ENCODE measurements at places on chromosomes 6 and 20.
A peak's percentile ranks its signal among the peaks of the same experiment; 100 is the strongest.

GRCh38 chr6:81575442-81575841, 177.0 kb downstream of the TENT5A start:
- no peak for DNase-seq

DNA sequence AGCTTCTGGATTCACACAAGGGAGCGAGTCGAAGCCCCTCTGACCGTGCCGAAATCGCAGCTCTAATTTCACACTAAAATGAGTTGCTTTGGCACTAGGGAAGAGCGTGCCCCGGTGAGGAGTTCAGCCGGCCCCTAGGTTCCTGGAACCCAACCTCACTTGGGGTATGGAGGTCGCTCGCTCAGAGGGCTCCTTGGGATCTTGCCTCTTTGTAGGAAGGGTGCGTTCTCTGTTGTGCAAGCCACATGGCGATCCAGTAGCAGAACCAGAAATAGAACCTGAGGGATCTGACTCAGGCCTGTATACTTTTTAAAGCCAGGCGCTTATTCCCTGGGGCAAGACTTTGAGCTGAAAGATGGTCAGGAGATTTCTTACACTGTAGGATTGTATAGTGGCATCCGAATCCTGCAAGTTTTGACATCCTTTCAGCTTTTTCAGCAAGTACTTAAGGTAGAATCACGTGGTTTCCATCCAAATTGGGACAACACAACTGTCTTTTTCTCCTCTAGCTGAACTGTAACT, 861 bp upstream of the RALGAPA2 start:
- DNase-seq, result no peak

DNA sequence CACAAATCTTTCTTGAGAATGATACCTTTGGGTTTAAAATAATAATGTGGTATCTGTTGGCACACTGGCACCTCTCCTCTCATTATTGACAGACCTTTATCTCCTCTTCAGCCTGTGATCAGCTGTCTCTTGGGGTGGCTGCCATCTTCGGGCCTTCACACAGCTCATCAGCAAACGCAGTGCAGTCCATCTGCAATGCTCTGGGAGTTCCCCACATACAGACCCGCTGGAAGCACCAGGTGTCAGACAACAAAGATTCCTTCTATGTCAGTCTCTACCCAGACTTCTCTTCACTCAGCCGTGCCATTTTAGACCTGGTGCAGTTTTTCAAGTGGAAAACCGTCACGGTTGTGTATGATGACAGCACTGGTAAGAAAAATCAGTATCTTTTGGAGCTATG, 232.8 kb downstream of the GRIK2 start:
- no peak for DNase-seq

GRCh38 chr20:5172903-5173463, 46.2 kb downstream of the CDS2 start:
- no peak for DNase-seq

DNA sequence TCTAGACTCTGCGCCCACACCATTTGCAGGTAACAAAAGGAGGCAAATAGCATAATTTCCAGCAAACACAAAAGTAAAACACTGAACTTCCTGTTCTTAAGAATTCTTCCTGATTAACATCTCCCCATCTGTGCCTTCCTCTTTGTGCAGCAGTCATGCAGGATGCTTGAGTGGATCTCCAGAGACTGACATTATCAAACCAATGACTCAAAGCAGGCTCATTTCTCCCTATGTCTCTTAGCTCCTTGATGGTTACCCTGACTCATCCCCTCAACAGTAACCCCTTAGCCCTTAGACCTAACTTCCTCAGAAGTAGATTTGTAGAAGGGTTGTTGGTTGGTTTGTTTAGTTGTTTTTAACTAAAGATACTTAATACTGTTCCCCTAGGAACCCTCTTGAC, 137.0 kb upstream of the RIN2 start:
- DNase-seq, result no peak

DNA sequence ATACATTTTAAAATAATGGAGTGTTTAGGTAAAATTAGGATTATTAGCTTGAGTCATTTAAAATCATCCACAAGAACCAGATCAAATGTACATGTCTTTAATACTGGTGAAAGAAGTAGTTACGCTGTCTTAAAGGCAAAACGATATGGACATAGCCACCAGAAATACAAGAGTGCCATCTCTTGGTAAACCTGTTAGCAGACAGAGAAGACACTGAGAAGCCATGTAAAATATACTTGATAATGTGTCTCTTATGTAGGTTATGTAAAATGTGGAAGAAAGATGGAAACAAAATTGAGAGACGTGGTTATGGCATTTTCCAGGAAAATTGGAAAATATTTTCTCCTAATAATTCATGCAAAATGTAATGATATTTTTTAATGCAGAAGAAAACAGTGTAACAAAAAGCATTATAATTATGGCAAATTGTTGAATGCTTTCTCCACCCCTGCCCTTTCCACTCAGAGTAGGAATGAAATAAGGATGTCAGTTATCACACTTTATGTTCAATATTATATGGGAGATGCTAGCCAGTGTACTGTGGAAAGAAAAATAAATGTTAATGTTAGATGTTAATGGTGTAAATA, 12.2 kb upstream of the SLC17A2 start:
- DNase-seq, result no peak

DNA sequence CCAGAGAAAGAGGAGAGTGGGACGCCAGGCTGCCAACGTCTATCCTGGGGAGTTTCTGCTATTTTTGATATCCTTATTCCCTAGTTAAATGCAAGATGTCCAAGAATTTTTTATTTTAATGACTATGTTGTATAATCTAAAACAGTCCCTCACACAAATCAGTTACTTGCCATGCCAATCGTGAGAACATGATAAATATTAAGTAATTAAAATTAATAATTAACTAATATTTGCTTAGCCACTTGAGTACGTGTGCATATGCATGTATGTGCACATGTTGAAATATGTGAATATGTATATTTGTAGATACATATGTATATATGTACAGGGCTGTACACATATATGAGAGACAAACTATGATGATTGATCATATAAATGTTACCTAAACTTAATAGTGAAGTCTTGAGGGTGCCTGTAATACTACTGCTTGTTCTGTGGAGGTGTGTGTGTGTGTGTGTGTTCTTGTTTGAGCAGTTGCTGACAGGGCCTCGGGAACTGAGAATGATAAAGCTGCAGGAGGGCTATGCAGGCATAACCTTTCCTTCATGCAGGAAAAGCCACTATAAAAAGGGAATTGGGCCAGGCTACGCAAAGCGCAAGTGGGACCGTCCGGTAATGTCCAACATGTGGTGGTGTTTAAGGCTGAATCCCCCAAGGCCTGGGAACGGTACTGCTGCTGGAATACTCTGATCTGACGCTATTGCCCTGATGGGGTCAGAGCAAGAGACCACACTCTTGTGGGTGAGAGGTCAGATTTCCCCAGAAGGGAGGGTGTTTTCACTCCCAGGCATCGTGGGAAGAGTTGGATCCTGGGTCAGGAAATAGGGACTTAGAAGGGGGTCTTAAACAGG, 148.3 kb upstream of the TBX18 start:
- DNase-seq, result no peak

GRCh38 chr20:62776692-62777527, 19.4 kb upstream of the MRGBP start:
- DNase-seq, result peak; percentile 46

GRCh38 chr6:127794405-127794804, 106.5 kb downstream of the THEMIS start:
- DNase-seq, result no peak

- DNase-seq, result no peak
Measured at GRCh38 chr20:4726710-4727397, 5.1 kb downstream of the PRND start.

- DNase-seq, result no peak
Measured at GRCh38 chr20:24339210-24339641, 130.2 kb upstream of the SYNDIG1 start.

- DNase-seq, result no peak
Measured at GRCh38 chr6:55046869-55047422, 127.4 kb upstream of the HCRTR2 start.

- no peak for DNase-seq
Measured at GRCh38 chr6:149725785-149726184, 7.9 kb upstream of the LATS1 start.

- peak; percentile 67 for DNase-seq
Measured at GRCh38 chr6:89940225-89941027, 46.2 kb downstream of the GJA10 start.

GRCh38 chr6:111631018-111631417, 25.3 kb upstream of the TRAF3IP2 start:
- no peak for DNase-seq

DNA sequence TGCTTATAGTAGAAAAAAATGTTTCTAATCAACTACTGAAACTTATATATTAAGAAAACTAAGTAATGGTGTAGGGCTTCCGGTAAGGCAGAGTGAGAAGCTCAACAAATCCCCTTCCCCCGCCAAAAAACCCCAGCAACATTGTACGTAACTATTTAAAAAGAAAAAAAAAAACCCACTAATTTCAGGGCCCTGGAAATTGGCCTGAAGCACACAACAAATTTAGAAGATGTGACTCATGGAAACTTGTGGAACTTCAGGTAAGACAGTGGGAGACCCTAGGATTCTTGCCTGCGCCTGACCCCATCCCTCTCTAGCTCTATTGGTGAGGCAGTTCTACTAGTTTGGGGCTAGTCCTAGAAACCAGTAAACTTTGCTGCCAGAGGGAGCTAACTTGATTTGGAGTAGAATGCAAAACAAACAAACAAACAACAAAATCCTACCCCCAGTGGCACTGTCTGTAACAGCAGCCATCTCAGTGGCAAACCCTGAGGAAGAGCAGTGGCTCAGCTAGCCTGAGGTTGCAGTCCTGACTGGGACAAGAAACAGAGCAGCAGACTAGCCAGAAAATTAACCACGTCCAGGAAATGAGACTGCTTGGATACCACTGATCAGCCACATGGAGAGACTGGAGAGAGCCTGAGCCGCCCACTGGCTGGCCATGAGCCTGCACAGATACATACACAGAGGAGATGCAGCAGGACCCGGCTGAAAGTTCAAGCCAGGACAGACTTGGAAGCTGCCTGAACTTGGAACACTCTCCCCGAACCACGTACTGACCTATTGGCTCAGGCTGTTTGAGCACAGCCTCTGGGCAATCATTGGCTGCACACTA, 135.1 kb downstream of the TBXT start:
- DNase-seq, result no peak

GRCh38 chr6:159788753-159789376, 537 bp downstream of the TCP1 start:
- DNase-seq, result peak; percentile 20

DNA sequence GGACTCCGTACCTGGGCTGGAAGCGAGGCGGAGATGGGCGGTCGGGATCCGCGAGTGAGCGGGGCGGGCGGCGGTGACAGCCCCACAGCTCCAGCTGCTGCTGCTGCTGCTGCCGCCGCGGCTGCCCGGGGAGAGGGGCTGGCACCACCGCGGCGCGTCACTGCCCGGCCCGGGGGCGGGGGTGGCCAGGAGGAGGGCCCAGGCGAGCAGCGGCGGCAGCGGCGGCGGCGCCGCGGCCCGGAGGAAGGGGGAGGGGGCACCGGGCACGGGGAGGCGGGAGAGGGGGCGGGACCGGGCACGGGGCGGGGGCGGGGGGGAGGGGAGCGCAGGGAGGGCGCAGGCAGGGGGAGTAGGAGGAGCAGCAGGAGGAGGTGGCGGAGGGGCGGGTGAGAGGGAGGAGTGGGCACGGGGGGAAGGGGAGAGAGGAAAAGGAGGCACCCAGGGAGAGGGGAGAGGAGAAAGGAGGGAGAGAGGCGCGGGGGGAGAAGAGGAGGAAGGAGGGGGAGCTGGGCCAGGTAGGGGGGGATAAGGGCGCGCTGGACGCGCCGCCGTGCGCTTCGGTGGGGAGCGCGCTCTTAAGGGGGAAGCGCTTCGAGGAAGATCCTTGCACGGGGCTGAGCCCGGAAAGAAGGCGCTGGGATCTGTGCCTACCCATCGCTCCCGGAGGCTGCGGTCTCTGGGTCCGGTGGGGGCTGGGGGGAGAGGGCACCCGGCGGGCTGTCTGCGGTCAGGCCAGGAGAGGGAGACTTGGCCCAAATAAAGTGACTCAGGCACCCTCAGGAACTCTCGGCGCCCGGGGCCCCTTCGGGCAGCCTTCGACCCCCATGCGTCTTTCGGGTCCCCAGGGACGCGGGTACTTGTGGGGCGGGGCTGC, 101.5 kb downstream of the NOL4L start:
- peak; percentile 66 for DNase-seq

DNA sequence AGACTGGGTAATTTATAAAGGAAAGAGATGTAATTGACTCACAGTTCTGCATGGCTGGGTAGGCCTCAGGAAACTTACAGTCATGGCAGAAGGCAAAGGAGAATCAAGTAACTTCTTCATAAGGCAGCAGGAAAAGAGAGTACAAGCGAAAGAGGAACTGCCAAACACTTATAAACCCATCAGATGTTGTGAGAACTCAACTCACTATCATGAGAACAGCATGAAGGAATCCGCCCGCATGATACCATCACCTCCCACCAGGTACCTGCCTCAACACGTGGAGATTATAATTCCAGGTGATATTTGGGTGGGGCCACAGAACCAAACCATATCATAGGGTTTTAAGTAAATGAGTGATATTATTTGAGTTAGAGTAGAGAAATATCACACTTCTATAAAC, 189.3 kb downstream of the TSHZ2 start:
- no peak for DNase-seq

- no peak for DNase-seq
Measured at GRCh38 chr6:149122850-149123821, 194.4 kb upstream of the TAB2 start.

DNA sequence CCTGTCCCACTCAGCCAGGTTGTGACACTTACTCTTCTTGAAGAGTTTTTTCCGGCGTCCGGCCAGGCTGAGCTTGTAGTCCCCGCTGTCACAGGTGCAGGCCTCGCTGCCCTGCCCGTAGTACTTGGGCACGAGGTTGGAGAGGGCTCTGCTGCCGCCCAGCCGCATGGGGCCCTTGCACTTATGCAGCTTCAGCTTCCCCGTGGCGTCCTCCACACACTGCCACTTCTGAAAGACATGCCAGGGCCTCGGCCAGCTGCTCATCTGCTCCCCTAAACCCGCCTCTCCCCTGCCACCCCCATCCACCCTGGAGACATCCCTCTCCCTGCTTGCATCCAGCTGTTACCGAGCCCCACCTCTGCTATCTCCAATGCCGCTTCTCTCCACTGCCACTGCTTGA, 113.1 kb downstream of the SULF2 start:
- no peak for DNase-seq

DNA sequence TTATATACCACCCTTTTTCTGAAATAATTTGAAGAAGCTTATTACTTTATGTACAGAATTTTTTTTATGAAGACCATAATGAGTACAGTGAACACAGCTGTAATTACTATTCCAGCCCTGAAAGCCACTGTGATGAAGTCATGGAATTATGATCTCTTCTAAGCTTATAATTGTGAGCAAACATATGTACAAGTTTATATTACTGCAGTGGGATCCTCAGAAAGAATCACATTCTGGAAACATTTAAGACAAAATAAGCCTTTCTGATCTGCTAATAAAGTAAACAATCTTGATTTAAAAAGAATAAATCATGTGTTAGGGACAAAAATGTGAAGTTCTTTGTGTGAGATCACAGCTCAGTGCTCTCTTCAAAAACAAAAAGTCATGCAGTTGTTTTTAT, 560.4 kb downstream of the CD109 start:
- no peak for DNase-seq

GRCh38 chr20:12414446-12415274, 497.0 kb downstream of the BTBD3 start:
- no peak for DNase-seq
